ENCODE measurements at places on chromosomes 7 and 10.

- no peak for DNase-seq
These were observed 8.7 kb upstream of the BAZ1B start for GRCh38 chr7:73530800-73531199.

DNA sequence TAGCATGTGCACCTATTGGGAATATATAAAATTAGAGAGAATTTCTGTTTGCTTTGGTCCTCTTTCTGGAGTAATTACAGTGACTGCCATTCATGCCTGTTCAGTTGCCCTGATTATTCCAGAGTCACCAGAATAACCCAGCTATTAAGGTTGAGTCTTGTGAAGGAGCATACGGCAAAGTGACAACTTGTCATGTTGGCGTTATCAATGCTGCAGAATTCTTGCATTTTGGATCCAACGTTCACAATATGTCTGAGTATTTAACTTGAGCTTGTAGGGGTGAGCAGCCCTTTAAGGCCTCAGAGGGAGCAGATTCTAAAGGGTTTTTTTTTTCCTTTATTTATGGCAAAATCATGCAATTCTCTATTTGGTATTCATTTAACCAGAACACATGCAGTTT is 419.4 kb upstream of the MGMT start:
- DNase-seq: no peak

DNA sequence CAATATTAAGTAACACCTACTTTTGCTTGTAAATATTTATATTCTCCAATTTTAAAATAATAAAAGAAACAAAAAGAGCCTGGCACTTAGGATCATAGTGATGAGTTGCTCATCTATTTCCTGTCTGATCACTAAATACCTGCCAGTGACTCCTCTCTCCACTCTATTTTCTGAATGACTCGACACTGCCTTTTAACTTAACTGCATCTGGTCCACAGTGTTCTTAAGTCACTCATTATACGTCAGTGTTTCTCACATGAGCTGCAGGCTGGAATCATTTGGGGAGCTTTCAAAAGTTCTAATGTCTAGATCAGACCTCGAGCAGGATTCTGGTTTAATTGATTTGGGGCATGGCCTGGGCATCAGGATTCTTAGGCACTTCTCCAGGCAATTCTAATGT is 78.0 kb upstream of the AGBL3 start:
- no peak for DNase-seq

DNA sequence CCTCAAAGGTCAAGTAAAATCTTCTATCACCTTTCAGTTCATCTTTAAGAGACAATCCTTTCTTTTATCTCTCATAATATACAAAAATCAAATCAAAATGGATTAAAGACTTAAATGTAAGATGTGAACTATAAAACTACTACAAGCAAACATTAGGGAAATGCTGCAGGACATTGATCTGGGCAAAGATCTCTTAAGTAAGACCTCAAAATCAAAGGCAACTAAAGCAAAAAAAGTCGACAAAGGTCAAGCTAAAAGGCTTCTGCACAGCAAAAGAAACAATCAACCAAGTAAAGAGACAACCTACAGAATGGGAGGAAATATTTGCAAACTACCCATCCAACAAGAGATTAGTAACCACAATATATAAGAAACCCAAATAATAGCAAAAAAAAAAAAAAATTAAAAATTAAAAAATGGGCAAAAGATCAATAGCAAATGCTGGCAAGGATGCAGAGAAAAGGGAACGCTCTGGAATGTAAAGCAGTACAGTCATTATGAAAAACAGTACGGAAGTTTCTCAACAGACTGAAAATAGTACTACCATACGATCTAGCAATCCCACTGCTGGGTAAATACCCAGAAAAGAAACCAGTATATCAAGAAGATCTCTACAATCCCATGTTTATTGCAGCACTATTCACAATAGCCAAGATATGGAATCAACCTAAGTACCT is 41.7 kb downstream of the TNPO3 start:
- no peak for DNase-seq

DNA sequence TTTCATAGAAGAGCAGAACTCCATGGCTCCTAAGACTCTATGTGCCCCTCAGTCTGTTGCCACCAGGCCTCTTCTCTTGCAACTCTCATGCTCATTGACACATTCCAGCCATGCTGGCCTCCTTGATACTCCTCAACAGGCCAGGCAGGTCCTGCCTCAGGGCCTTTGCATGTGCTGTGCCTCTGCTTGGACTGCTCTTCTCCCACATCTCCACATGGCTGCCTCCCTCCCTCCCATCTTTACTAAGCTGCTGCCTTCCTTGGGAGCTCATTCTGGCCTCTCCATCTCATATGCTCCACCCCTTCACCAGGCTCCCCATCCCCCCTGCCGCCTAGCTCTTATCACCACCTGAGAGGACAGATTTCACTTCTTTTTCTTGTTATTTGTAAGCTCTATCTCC is 103.8 kb upstream of the GPR26 start:
- no peak for DNase-seq

DNA sequence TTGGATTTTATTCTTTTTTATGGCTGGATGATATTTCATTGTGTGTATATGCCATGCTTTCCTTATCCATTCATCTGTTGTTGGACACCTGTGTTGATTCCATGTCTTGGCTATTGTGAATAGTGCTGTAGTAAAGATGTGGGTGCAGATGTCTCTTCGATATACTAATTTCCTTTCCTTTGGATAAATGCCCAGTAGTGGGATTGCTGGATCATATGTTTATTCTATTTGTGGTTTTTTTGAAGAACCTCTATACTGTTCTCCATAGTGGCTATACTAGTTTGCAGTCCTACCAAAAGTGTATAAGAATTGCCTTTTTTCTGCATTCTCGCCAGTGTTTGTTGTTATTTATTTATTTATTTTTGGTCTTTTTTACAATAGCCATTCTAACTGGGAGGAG is 159.8 kb downstream of the WNT2 start:
- no peak for DNase-seq

GRCh38 chr7:35891004-35891830 is 90.4 kb downstream of the SEPTIN7 start:
- no peak for DNase-seq

- DNase-seq: peak; percentile 41
These were observed 35.5 kb downstream of the ADGRA1 start for GRCh38 chr10:133123050-133123745.

DNA sequence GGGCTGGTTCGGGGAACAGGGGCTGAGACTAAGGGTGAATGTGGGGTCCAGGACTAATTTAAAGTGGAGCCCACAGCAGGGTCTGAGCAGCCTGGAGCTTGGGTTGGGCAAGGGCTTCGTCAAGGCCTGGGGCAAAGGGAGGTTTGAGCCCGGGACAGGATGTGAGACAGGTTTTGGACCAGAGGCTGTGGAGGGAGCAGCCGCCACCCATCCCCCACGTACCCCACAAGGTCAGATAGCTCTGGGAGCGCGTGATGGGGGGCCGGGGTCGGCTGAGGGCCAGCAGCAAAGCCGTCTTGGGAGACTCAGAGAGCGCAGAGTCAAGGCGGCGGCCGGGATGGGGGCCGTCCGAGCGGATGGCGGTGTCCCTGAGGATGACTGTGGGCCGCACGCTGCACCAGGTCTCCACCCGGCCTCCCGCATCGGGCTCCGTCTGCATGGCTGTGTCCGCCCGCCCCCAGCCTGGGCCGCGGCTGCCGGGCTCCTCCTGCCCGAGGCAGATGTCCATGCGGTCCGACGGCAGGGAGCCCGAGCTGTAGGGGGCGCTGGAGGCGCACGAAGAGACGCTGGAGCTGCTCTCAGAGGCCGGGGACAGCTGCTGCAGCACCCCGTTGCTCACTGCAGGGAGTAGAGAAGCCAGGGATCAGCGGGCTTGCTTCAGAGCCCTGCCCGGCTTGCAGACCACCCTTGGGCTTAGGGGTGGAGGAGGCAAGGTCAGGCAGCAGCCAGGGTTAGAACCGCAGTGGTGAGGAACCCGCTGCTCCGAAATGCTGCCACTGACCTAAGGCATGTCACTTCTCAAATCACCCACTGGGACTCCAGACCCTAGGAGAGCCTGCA is 12.1 kb downstream of the PDZD7 start:
- peak; percentile 88 for DNase-seq

DNA sequence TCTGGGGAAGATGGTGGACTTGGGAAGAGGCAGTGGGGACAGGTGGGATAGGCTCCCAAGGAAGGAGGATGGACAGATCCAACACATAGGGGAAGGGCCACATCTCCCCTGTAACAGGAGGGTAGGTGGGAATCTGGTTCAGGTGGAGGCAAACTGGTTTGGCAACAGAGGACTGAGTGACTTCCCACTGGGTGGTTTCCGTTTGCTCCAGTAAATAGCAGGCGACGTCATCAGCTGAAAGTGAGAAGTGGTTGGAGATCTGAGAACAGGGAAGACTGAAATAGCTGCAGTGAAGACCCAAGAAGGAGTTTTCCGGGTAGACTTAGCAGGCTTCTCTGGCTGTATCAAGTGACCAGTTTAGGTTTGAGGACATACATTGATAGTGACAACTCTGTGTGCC is 504.4 kb downstream of the GALNT17 start:
- DNase-seq: no peak

- DNase-seq: no peak
These were observed 361.6 kb upstream of the SHH start for GRCh38 chr7:156173748-156174353.

GRCh38 chr10:75902816-75903215 is 471.4 kb downstream of the LRMDA start:
- DNase-seq: no peak

DNA sequence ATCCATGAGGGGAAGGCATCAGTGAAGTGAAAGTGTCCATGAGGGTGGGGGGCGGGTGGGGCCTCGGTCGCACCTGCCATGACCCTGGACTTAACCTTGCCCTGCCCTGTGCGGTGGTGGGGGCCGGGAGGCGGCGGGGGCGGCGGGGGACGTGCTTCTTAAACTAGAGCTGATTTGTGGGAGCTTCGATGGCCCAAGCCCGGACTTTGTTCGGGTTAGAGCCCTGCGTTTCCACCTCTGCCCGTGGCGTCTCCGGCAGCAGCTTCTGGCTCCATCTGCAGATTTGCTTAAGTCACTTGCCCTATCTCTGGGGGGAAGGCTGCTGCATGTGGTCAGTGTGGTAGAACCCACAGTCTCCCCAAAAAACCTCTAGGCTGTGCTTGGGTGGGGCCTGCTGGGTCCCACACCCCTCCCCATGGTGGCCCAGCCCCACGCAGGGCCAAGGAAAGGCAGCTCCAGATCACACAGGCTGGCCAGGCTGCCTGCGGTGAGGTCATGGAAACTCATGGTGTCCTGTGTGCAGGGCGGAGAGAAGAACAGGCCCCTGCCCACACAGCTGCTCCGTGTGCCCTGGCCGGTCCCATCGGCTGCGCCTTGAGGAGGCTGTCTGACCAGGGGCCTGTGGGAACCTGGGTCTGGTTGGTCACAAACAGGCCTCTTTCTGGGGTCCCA is 93.2 kb downstream of the INPP5A start:
- DNase-seq: peak; percentile 33

- DNase-seq: no peak
These were observed 124.1 kb upstream of the POM121L12 start for GRCh38 chr7:52911326-52911725.

All from dorsolateral prefrontal cortex (tissue), 122 donors.